ENCODE measurements at places on chromosomes 2 and 18. TPM values are rescaled to one million over a fixed set of nuclear protein-coding genes. Genes with fewer than 3 reads are reported as not detected.

L3MBTL4 gene
- total RNA-seq = 10.9 TPM

MLPH gene
- 55.0 TPM for total RNA-seq

SLC14A1 gene
- total RNA-seq = 0.96 TPM

IL18R1 gene
- 7.6 TPM for total RNA-seq

CKAP2L gene
- total RNA-seq = 0.08 TPM

ANAPC1 gene
- total RNA-seq = 13.5 TPM

EVX2 gene
- total RNA-seq = not detected

FAM237A gene
- not detected for total RNA-seq

REV1 gene
- 14.3 TPM for total RNA-seq

DSC3 gene
- total RNA-seq = 0.03 TPM

DNA sequence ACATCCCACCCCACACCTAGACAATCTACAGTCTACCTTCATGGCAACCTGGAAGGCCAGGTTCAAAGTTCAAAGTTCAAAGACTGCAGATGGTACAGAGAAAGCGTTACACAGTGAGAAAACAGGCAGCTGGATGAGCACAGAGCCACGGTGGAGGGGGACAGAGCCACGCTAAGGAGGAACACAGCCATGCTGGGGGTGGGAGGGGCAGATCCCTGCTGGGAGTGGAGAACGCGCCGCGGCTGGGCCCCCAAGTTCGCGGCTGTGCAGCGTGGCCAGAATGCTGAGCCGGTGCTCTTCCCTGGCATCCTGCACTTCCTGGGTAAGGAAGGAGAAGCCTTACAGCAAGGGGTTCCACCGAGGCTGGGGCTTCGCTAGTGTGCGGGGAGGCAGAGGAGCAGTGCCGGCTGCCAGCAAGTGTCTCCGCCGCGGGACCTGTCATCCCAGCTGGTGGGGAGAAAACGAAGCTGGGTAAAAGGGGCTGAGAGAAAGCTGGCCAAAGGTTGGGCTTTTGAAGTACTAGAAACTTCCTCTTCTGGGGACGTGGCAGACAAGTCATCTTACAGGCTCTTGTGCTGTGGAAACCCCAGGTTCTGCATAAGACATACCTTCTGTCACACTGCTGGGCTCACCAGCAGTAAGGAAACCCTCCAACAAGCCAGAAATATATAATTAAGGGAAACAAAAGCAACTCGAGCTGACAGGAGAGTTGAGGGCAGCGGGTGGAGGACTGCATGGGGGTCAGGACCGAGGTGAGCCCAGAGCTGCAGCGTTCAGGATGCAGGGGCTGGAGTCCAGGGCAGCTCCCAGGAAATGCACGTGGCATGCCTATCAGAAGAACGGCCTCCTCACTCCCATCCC is 115.5 kb downstream of the HDAC4 start:
- no peak for DNase-seq

DNA sequence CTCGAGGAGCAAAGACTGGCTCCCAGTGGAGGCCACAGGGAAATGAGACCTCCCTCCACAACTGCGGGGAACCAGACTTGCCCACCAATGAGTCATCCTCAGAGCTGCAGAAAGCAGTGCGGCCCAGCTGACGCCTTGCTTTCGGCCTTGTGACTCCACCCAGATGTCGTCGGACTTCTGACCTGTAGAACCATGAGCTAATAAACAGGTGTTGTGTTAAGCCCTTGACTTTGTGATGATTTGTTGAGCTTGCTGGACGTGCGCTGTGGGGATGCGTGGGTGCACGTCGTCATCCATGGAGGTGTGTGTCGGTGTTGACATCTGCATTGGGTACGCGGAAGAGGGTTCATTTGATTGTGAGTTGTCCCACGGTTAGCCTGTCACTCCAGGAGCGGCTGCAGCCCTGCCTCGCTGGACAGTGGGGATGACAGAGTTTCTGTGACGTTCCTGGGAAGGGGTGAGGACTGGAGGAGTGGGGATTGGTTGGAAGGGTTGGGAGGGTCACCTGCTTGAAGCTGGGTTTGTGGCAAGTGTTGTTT is 154.1 kb downstream of the SH3BP4 start:
- DNase-seq = no peak

DNA sequence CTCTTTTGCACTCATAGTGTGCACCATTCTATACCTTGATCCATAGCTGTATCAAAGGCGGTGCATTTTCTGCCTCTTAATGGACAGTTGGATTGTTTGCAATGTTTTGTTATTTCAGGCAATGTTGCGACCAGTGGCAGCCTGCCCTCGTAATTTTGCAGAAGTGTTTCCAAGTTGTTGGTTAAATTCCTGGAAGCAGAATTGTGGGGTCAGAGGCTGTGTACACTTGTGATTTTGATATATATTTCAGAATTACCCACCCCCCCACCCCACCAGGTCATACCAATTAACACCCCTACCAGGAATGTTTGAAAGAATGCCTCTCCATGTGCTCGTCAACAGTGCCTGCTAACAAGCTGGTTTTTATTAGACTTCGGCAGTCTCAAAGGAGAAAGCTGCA is 32.4 kb upstream of the IL1R1 start:
- DNase-seq = no peak

DNA sequence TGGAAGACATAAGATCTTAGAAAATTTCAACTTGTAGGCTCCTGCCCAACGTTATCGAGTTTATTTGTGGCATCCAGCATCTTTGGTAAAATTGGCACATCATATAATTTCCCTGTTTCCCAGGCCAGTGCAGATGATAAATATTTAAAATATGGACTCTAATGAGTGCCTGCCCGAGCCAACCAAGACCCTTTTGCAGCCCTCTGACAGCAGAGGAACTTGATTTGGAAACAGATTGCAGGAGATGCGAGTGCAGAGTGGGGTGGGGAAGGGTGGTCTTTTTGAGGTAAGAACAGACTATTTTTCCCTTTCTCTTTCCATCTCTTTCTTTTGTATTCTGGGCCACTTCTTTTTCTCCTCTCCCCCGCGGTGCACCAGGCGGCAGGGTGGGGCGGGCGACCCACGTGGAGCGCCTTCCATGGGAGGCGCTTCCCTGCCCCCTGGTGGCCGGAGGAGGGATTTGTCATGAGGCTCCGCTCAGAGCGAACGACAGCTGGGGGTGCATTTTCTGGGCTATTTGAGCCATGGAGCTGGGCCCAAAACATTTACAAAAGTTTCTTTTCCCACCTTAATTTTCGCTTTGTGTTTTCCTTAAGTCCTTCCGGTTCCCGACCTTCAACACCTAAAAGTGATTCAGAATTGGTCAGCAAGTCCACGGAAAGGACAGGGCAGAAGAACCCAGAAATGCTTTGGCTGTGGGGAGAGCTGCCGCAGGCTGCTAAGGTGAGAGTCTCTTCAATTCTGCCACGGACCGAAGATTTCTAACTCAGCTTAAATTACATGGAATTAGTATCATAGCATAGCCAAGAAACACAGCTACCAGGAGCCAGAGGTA is 32.7 kb downstream of the LPIN1 start:
- DNase-seq = peak; percentile 70

DNA sequence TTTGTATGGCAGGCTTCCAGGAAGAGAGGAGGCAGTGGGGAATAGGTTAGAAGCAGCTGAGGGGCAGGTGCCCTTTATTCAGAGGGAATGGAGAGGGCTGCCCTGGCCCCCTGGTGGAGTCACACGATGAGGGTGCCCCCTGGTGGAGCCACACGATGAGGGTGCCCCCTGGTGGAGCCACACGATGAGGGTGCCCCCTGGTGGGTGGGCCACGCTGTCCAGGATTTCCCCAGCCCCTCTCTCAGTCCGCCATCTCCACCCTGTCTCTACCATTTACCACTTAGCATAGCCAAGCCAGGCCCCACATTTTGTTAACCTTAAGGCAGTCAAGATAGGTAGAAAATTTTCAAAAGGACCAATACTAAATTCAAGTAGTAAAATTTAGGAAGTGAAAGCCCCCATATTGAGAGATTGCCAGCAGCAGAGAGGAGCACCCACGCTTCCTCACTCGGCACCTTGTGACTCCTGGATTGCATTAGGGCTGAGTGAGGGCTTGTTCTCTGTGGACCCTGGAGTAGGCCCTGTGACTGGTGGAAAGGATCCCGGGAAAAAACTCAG is 10.4 kb upstream of the FAM228A start:
- no peak for DNase-seq

GRCh38 chr2:61910603-61911002 is 5.1 kb downstream of the COMMD1 start:
- DNase-seq = no peak

DNA sequence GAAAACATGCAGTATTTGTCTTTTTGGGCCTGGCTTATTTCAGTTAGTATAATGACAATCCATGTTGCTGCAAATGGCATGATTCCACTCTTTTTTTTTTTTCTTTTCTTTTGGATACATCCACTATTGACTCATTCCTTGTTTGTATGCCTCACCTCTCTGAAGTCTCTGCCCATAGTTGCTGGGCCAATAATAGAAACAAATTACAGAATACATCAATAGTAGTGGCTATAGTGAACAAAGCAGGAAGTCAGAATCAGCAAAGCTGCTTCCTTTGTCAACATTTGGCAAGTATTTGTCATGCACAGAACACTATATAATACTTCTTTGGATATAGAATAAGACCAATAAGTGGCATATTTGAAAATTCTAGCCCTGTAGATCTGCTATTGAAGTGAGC is 609.7 kb downstream of the STK39 start:
- DNase-seq = no peak

GRCh38 chr2:120470041-120470965 is 124.4 kb downstream of the INHBB start:
- peak; percentile 94 for DNase-seq

GRCh38 chr2:227477291-227477690 is 5.3 kb downstream of the AGFG1 start:
- no peak for DNase-seq

- peak; percentile 49 for DNase-seq
Measured at GRCh38 chr2:236871500-236872001, 214.1 kb upstream of the COPS8 start.

DNA sequence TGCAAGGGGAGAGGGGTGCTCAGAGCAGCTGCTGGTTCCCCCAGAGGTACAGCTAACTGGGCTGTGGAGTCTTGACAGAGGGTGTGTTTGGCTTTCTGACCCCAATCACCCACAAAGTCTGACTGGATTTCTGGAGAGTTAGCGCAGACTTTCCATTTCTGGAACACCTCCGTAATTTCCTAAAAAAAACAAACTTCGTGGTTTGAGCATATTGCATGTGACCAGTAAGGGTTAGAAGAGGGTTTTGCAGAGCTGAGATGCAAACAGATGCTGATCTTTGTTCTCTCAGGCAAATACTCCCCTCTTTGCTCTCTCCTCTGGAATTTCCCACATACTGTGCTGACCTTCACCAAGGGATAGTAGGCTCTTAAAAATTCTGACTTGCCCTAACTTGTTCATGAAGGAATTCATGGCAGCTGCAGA is 44.5 kb upstream of the TMEM247 start:
- no peak for DNase-seq

- DNase-seq = no peak
Measured at GRCh38 chr2:46886268-46887027, 29.2 kb downstream of the MCFD2 start.

DNA sequence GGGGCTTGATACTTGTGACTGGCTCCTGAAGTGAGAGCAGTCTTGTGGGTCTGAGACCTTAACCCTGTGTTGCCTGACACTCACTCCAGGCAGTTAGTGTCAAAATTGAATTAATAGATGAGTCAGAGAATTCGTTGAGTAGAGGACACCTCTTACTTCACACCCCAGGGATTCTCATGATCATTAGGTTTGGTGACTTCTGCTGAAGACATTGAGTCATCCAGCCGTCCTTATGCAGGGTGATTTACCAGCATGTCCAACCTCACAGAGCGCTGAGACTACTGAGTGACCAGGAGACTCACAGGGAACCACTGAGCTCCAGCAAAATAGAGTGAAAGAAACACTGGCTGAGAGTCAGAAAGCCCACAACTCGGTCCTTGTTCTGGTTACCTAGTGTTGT is 36.0 kb upstream of the EVA1A start:
- DNase-seq = no peak

DNA sequence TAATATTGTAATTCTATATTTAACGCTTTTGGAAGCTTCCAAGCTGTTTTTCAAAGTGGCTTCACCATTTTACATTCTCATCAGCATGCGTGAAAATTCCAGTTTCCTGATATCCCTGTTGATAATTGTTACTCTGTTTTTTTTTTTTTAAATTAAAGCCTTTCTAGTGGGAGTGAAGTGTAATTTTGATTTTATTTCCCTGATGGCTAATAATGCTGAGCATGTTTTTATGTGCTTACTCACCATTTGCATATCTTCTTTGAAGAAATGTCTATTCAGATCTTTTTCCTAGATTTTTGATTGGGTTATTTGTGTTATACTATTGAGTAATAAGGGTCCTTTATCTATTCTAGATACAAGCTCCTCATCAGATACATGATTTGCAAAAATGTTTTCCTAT is 382.8 kb upstream of the HS6ST1 start:
- no peak for DNase-seq

DNA sequence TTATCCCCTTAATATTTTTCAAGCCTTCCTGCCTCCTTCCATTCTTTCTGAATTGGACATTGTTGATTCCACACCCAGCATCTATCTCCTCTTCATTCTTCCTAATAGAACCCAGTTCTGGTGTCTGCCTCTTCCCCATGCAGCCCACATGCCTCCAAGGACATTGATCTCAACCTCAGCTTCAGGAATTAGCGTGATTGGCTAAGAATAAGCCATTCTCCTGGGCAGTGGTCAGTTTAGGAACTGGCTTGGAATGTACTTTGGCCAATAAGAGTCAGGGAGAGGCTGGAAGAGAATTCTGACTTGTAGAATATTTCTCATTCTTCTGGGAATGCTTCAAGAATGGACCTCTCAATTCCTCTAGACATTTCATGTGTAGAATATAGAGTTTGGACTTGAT is 25.9 kb upstream of the GCC2 start:
- DNase-seq = no peak

DNA sequence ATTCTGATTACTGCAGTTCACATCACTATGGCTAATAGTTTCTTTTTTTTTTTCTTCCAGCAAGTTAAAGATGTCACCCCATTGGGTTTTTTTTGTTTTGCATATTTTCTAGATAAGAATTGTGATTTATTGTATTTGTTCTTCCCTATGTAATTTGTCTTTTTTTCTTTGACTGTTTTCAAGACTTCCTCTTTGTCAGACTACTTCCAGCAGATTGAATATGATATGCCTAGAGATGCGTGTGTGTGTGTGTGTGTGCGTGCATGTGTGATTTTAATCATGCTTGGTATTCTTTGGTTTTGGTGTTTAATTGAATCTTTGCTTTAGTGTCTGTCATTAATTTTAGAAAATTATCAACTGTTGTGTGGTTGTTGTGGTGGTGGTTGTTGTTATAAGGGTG is 166.7 kb upstream of the SLC39A10 start:
- no peak for DNase-seq

DNA sequence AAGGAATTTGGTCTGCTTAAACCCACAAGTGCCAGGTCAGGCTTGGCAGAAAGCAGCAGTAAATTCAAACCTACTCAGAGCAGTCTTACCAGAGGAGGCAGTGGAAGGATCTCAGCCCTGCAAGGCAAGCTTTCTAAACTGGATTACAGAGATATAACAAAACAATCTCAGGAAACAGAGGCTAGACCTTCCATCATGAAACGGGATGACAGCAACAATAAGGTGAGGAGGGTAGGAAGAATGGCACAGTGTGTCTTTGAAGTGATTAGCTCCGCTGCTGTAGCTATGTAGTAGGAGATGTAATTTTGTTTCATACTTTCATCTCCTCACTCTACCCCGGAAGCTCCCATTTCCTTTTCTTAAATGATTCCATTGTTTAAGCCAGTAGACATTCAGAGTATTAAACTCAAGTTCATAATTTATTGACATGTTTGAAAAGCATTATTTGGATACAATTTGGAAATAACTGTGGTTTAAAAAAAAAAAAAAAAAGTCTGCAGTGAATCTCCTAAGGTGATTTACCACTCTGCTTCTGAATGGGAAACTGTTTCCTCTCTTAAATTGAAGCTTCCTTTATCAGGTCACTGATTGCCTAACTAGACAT is 29.4 kb upstream of the DYSF start:
- no peak for DNase-seq

GRCh38 chr2:37171624-37171950 is 14.8 kb upstream of the EIF2AK2 start:
- no peak for DNase-seq
